ENCODE measurements at places on chromosomes 7 and 10.

- no peak for DNase-seq
Observed at GRCh38 chr7:24404315-24404714, 120.3 kb downstream of the NPY start.

DNA sequence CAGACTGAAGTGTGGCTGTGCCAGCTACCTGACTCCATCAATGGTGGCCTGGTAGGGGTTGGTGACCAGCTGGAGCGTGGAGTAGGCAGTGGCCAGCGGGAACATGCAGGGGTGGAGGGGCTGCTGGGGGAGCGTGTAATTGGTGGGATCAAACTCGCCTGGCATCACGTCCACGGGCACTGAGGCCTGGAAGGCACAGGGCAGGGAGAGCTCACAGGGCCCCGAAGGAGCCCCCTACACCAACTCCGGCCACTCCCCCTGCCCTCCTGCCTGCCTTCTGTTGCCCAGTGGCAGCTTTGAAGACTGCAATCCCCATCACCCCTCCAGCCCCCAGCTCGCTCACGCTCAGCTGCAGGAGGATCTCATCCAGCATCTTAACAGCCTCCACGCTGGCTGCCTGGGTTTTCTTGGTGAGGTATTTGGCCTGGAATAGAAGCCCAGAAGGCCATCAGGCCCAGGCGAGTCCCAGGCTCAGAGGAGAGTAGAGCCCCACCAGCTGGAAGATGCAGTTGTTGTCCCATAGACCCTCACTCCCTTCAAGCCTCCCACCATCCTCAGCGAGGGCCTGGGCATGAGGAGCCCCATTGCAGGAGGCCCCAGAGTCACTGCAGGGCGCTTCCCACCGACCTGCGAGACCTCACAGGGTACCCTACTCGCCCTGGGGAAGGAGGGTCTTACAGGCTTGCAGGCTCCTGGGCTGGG, 7.1 kb downstream of the POLD2 start:
- DNase-seq = no peak

- no peak for DNase-seq
Observed at GRCh38 chr7:585873-586272, 66.2 kb upstream of the PDGFA start.

DNA sequence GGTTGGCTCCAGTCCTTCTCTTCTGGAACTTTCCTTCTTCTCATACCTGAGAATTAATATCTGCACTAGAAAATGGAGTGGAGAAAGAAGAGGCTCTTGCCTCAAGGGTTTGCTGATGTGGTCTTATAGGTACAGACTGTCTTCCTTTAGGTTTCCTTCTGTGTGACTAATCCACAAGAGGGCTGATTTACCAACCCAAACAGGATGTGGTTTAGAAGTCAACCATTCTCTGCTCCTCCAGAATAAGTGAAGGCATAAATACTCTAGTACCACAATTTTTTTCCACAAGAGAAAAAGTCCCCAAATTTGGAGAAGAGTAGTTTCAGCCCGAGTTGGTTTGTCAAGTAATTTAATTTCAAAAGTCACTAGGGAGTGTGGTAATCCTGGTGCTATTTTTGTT, 85.8 kb downstream of the NRP1 start:
- no peak for DNase-seq

- no peak for DNase-seq
Observed at GRCh38 chr10:22686347-22686746, 28.0 kb downstream of the PIP4K2A start.

DNA sequence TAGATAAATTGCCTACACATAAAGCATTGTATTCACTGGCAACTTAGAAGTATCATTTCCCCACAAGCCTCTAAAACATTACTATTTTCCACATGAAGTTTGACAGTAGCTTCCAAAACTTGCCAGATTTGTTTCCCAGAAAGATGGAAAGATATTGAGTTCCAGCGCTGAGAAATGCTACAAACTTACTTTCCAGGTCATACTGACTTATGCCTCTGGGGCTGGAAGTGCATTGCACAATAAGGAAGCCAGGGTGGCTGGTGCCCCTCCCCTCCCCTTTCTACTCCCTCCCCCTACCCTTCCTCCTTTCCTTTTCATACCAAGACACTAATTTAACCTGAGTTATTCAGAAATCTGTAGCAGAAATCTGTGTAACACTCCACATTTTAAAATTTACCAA, 212.6 kb downstream of the WDR37 start:
- no peak for DNase-seq

DNA sequence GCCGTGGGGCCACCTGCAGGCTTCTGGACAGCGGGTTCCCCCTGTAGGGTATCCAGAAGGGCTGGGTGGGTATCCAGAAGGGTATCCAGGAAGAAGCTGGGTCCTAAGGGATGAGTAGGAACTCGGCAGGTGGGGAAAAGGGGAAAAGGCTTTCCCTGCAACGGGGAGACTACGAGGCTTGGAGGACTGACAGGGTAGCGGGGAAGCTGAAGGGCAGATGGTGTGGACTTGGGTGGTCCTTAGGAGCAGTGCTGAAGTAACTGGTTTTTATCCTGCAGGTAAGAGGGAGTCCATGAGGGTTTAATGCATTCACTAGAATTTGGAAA, 525 bp downstream of the UBE2D4 start:
- DNase-seq = no peak

GRCh38 chr7:47292832-47293309, 289.0 kb downstream of the TNS3 start:
- no peak for DNase-seq

DNA sequence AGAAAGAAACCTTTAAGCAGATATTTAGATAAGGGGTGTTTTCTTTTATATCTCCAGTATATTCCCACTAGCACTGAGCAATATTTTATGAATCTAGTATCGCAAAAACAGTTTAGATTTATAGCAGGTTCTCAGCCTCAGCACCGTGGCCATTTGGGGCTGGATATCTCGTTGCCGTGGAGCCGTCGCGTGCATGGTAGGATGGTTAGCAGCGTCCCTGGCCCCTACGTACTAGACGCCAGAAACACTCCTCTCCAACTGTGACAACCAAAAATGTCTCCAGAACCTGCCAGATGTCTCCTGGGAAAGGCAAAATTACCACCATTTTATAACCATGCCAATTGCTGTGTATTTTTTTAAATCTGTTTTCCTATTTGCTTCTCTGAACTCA, 172.9 kb downstream of the CACNB2 start:
- no peak for DNase-seq

- DNase-seq = no peak
Observed at GRCh38 chr10:86103391-86104101, 263.0 kb downstream of the GRID1 start.

- DNase-seq = no peak
Observed at GRCh38 chr7:49243521-49243920, 319.2 kb downstream of the CDC14C start.

GRCh38 chr10:79347894-79348639, 798 bp downstream of the PPIF start:
- DNase-seq = peak; percentile 62

DNA sequence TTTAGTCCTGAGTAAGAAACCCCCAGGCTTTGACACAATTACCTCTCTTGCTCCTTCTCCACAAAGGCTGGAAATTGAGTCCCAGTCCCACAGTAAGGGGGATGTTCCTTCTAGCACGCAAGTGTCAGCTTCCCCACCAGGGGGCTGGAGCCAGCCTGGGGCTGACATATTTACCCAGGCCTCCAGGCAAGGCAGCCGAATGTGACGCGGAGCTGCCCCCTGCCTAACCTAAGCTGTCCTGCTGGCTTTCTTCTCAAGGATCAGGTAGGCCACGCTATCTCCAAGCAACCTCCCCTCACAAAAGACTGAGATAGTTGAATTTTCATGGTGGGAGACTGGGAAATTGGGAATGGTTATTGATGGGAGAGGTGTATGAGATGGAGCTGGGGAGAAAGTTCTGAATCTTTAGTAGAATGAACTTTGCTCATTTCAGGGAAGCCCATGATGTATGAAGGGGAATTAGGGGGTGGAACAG, 19.2 kb upstream of the BMPER start:
- no peak for DNase-seq

DNA sequence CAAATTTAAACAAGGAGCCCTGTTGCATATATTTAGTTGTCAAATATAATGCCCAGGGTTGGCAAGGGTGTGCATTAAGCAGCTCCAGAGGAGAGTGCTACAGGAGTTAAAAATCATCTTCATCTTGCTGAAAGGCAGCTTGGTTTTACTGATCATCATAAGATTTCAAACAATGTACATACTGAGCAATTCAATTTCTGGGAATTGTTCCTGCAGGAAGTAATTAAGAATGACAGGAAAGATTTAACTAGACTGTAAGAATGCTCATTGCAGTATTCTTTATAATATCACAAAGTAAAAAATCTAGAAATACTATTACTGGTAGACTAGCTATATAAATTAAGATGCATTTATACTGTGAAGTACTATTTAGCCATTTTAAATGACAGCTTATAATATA, 153.6 kb downstream of the DYNC1I1 start:
- DNase-seq = no peak

DNA sequence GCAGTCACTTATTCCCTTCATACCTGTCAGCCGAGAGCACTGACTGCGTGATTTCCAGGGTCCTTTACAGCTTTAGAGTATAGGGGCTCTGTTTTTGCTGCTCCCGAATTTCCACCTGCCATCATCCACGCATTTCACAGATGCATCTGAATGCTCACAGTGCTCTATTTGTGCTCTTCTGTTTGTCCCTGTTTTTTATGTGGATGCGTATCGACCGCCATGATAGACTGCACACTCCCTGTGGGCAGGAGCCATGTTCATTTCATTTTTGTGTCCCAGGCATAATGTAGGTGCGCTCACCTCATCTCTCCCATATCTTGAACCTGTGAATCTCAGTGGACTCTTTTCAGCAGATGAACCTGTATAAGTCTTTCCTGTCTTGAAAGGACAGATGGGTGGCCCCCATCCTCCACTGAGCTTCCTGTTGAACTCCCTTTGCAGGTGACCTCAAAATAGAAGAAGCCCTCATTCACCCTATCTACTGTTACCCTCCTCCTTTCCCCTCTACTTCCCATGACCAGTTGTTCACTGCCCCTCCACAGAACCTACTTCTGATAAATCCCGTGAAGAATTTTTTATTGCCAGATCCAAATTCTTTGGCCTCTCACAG, 228.4 kb downstream of the CELF2 start:
- no peak for DNase-seq

- no peak for DNase-seq
Observed at GRCh38 chr10:29271877-29272276, 17.0 kb upstream of the LYZL1 start.

GRCh38 chr7:119936836-119937235, 336.1 kb upstream of the KCND2 start:
- no peak for DNase-seq

DNA sequence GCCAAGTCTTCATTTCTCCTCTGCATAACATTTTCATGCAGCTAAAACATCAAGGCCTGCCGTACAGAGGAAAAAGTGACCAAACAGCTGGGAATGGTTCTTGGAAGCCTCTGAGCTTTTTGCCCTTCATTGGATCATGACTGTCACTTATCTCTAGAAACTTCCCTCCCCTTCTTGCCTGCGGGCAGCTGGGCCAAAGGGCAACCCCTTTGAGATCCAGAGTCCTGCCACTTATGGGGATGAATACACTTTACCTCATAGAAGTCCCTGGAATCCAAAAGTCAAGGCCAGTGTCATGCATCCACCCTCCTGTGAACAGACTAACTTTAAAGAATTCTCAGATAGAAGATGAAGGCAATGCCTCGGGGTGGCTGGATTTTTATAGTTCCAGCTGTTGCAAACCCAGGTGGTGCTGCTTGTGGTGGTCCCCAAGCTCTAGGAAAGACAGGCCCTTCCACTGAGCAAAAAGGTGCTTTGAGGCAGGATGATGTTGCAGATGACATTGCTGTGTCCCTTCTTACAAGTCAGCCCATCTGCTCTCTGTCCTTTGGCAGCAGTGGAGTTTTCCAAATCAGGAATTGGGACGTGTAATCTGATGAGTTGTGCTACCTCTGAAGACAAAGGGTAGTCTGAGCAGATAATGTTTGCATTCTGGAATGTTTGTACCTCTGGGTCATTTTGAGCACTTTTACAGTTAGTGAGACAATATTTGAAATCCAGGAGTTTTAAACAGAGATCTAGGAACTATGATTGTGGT, 64.2 kb downstream of the LRMDA start:
- no peak for DNase-seq

GRCh38 chr10:121710207-121710606, 112.0 kb upstream of the FGFR2 start:
- DNase-seq = no peak

DNA sequence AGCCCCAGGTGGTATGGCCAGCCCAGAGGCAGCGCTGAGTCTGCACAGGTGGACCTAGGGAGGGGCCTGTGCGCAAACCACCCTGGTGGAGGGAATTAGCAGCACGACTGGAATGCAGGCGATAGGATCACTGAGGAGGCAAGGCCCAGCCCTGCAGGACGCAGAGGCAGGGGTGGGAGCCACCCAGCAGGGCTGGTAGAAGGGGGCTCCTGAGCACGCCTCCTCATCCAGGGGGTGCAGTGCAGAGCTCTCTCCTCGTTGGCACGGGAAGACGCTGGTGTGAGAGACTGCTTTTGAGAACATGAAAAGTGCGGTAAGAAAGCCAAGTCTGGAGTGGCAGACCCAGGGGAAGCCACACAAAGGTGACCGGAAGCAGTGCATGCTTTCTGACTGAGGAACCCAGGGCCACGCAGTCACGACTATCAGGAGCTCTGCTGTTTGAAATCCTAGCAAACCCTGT, 6.0 kb downstream of the FXYD4 start:
- DNase-seq = no peak

GRCh38 chr10:97522937-97523336, 24.2 kb downstream of the UBTD1 start:
- DNase-seq = no peak

DNA sequence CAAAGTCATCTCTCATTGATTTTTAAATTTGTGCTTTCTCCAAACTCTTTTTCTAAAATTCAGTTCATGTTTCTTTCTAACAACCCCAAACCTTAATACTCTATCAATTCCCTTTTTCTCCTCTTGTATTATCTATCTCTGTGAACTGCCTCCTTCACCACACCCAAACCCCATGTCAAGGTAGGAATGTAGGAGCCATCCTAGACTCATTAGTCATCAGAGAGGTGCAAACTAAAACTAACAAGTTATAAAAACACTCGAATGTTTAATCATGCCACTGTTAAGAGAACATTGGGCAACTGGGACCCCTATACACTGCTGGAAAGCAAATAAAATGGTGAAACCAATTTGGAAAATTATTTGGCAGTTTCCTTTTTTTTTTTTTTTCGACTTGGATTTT, 533.8 kb upstream of the LRRN3 start:
- DNase-seq = no peak

DNA sequence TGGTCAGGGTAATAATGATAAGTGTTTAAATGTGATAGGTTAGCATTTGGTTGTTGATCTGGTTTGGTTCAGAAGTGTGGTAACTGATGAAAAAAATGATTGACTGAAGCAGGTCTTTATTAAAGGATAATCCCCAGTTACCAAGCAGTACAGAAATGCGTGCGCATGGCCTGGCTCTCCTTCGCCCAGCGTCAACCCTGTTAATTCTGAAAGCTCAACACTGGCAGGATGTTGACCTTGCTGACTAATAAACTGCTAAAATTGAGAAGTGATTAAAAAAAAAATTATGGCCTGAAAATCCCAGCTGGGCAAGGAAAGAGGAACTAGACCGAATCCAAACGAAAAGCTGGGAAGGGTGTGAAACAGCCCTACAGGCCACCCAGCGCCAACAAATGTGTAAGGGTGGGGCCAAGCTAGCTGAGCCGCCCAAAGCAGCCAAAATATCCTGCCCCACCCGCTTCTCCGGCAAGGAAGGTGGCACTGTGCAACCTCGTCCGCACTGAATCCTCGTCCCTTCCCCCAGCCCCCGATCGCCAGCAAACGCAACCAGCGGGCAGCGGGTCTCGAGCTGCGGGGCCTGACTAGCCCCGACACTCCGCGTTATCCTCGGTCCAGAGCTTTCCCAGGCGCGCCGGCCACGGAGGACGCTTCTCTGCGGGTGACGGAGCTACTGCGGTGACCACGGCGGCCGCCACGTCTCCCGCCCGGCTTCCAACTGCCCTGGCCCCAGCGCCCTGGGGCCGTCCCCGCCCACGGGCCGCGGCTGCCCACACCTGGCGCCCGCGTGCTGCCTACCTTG, 561 bp downstream of the SHTN1 start:
- DNase-seq = no peak

Measured in activated CD4-positive, alpha-beta T cell treated with anti-CD3 and anti-CD28 coated beads, Interleukin-2, amount 50 U/mL, for 24 hours (primary cell).